HL-60 (cell line): ENCODE measurements at places on chromosomes 13 and 19.

GRCh38 chr13:29501674-29502073 is 93.8 kb downstream of the SLC7A1 start:
- no peak for DNase-seq

DNA sequence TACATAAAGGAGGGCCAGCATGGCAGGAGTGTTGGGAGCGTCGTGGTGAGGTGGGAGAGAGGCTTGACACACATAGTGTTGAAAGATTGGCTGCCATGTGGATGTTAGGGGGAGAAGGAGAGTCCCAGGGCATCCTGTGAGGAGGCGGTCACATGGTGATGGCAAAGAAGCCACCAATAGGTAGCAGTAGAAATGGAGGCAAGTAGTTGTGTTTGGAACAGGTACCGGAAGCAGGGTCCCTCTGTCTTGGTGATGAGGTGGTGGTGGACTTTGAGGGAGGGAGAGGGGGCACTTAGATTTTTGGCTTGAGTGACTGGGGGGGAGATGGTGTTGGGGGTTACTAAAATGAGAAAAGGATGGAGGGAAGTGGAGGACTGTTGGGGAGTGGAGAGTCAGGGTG is 193.2 kb upstream of the RNF113B start:
- no peak for DNase-seq

DNA sequence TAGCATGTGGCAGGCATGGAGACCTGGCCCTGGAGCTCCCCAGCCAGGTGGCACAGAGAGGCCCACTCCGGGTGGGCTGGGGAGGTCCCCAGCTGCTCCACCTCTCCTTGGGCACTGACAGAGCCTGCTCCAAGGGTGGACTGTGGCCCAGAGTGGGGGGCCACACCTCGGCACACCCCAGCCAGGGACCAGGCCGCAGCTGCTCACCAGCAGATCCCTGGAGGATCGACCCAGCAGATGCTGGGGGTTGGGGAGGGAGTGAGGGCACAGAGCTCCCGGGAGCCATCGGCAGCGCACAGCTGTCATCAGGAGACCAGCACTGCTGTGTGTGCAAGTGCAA is 72.0 kb upstream of the KCTD15 start:
- DNase-seq: no peak

DNA sequence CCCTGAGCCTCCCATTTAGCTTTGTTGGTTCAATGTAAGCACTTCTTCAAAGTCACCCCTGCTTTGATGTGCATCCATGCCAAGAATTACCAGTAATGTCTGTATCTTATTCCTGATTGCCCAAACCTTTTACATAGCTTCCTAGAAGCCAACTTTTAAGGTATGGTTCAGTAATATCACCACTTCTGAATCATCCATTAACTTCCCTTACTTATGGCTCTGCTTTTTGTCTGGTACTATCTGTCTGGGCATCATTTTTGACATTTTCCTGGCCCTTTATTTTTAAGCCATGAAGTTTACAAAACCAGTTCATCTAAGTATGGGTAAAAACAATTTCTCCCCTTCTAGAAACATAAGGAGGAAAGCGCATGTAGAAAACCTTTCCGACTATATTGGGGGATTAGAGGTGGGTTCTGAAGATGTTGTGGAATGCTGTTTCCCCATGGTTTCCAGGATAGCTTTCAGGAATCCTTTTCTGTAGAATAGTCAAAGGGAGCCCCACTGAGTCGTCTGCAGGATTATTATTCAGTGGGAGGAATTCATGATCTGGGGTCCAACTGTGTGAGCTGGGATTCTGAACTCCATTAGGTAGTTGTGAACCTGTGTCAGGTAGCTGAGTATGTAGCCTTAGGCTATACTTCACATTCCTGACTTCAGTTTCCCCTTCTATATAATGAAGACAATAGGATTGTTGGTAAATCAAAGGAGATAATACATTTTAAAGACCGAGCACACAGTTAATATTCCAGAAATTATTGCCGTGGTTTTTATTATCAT is 163.8 kb downstream of the SUCLA2 start:
- DNase-seq: no peak

- no peak for DNase-seq
Measured at GRCh38 chr13:26038931-26039475, 12.8 kb downstream of the SHISA2 start.

DNA sequence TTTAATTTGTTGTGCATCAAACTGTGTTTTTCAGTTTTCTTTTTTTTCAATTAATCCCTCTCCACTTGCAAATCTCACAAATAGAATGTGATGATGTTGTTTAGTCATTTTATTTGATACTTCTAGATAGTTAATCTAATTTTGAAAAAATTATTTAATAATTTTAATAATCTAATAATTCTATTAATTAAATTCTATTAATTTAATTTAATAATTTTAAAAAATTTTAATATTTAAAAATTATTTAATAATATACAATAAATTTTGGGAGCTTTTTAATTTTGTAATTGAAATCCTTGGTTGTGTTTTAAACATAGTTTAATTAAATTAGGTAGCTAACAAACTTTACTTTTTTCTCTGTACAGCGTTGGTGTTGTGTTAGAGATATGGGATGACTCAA is 393.8 kb downstream of the OLFM4 start:
- DNase-seq: no peak

DNA sequence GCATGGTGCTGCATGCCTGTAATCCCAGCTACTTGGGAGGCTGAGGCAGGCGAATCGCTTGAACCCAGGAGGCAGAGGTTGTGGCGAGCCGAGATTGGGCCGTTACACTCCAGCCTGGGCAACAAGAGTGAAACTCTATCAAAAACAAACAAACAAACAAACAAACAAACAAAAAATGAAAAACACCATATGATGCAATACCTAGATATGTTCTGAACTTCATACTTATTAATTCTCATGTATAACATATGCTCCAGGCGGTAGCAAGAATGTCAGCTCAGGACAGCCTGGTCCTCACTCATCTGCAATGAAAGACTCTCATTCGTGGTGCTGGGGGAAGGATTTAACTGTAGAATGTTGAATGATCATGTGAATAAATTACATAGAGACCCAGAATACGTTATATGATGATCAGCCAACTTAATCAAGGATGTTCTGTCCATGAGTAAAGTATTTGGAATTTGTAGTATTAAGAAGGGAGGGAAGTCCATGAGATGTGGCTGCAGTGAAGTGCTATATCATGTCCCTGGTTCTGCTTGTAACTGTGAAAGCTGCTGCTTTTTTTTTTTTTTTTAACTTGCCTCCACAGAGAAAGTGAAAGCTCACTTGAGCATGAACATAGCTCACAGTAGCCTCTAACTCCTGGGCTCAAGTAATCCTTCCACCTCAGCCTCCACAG is 206.8 kb downstream of the UQCRFS1 start:
- DNase-seq: no peak
